ENCODE measurements at places on chromosomes 11 and 22. TPM values are rescaled to one million over a fixed set of nuclear protein-coding genes. Genes with fewer than 3 reads are reported as not detected.

Gene CHRNA10
- total RNA-seq: 1.4 TPM

Gene RAB38
- 1.6 TPM for total RNA-seq

Gene RRM1
- 76.9 TPM for total RNA-seq

DNA sequence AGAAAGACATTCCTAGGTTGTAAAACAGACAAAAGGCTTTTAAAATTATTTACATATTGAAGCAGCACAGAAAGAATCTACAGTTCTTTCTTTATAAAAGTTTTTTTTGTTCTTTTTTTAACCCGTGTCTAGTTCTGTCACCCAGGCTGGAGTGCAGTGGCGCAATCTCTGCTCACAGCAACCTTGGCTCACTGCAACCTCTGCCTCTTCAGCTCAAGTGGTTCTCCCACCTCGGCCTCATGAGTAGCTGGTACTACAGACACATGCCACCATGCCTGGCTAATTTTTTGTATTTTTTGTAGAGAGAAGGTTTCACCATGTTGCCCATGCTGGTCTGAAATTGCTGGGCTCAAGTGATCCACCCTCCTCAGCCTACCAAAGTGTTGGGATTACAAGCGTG, 3.8 kb upstream of the INCENP start:
- DNase-seq: no peak

DNA sequence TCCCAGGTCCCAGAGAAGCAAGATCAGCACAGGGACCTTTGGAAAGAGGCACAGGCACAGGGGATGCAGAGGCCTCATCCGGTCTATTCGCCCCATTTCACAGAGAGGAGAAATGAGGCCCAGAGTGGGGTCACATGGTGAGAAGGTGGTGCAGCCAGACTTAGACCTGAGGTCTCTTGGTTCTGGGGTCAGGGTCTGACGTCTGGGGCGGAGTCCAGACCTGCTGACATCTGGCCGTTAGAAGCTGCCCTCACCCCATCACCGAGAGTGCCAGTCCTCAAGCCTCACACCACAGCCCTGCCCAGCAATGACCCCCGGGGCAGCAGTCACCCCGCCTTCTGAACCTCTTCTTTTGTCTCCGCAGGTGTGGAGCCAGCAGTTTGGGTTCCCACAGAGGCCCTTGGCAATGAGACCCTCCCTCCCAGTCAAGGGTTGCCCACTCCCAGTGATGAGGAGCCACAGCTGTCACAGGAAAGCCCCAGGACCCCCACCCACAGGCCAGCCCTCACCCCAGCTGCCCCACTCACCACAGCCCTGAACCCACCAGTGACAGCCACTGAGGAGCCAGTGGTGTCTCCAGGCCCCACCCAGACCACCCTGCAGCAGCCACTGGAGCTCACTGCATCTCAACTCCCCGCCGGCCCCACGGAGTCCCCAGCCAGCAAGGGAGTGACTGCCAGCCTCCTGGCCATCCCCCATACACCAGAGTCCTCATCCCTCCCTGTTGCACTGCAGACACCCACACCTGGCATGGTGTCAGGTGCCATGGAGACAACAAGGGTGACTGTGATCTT, 62.4 kb downstream of the OTOG start:
- DNase-seq: no peak

DNA sequence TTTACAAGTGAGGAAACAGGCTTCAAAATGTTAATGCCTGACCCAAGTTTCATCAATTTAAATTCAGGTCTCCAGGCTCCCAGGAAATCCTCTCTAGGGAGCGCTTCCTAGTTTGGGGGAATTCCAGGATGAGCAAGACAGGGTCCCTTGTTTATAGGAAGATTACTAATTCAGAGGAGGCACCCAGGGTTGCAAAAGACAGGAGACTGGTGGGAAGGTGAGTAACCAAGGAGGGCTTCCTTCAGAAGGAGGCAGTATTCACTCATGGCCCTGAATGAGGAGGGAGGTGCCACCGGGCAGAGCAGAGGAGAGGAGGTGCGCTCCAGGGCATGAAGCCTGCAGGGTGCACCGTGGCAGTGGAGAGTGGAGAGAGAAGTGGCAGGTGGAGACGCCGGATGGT, 1.6 kb downstream of the TMEM132A start:
- no peak for DNase-seq

GRCh38 chr22:22019659-22020424, 37.3 kb upstream of the TOP3B start:
- DNase-seq: no peak

Gene APLNR
- total RNA-seq: not detected

Gene OR4C16
- total RNA-seq: not detected

DNA sequence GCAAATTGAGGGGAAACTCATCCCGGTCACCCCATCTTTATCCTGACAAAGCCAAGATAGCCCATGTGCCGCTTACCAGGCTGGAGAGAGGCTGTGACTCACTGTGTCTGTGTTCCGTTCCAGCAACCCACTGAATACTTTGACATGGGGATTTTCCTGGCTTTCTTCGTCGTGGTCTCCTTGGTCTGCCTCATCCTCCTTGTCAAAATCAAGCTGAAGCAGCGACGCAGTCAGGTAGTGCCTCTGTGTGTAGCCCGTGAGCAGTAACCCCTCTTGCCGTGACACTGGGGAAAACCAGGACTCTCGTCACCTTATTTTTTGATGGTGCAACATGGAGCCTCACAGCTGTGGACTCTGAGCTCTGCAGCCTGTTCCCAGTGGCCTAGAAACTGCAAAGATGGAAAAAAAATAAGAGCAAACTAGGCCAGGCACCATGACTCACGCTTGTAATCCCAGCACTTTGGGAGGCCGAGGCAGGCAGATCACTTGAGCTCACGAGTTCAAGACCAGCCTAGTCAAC, 16.9 kb downstream of the C22orf31 start:
- DNase-seq: no peak

Gene OR4D5
- not detected for total RNA-seq

DNA sequence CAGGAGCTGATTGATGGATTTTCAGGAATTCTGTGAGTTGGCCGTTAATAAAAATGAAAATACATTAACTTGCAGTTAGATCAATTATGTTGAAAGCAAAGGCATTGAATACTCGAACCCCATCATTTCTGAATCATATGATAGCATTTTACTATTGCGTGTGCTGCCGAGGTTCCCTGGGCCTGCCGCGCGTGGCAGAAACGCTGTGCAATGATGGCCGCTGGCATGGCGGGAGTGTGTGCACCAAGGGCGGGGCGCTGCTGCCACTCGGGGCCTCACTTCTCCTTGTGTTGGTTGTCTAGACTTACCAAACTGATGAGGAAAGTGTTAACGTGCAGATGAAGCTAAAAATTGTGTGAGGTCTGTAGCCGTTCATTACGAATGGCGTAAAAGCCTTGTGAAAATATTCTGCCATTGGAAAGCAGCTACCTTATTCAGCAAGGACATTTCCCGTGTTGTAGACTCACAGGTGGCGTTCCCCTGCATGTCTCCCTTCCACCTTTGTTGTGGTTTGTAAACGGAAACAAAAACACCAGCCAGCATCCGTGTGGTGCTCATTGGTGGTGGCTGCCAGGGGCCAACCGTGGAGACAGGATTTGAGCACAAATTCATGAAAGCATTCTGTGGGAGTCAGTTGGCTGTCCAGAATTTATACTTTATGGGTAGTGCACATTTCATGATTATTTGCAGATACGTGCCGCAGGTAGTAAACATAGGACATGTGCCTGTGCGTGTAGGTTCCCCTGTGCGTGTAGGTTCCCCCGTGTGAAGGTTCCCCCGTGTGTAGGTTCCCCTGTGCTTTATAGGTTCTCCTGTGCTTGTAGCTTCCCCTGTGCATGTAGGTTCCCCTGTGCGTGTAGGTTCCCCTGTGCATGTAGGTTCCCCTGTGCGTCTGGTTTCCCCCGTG, 5.9 kb upstream of the GRAMD4 start:
- peak; percentile 86 for DNase-seq

- DNase-seq: no peak
Observed at GRCh38 chr11:115247361-115247760, 256.9 kb downstream of the CADM1 start.

DNA sequence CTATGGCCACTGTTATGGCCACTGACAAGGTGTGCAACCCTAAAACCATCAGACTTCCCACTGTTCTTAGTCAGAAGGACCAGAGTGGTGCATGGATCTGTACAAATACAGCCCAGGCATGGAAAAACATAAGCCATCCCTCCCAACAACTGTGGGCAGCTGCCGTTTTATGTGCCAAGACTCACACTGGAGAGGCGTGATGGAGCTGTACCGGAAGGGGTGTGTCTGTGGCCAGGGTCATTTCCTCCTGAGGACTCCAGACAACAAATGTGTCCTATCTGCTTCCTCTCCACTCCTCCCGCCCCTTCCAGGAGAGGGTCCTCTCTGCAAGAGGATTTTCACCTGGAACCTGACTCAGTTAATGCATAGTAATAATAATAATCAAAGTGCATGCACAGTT, 29.5 kb downstream of the KCNJ1 start:
- DNase-seq: peak; percentile 50

- DNase-seq: no peak
Observed at GRCh38 chr11:22130462-22131053, 62.3 kb upstream of the ANO5 start.

- DNase-seq: no peak
Observed at GRCh38 chr11:26442131-26442530, 110.2 kb downstream of the ANO3 start.

- no peak for DNase-seq
Observed at GRCh38 chr11:102205805-102206204, 95.6 kb downstream of the YAP1 start.

- no peak for DNase-seq
Observed at GRCh38 chr11:113345978-113346377, 31.6 kb downstream of the TTC12 start.

Gene CASP4
- total RNA-seq: 116 TPM

Gene ZNRF3
- 0.35 TPM for total RNA-seq

Gene CREB3L1
- not detected for total RNA-seq

Gene GLYAT
- total RNA-seq: not detected

Gene TRIM6
- not detected for total RNA-seq

Gene IGF2
- total RNA-seq: 0.07 TPM

DNA sequence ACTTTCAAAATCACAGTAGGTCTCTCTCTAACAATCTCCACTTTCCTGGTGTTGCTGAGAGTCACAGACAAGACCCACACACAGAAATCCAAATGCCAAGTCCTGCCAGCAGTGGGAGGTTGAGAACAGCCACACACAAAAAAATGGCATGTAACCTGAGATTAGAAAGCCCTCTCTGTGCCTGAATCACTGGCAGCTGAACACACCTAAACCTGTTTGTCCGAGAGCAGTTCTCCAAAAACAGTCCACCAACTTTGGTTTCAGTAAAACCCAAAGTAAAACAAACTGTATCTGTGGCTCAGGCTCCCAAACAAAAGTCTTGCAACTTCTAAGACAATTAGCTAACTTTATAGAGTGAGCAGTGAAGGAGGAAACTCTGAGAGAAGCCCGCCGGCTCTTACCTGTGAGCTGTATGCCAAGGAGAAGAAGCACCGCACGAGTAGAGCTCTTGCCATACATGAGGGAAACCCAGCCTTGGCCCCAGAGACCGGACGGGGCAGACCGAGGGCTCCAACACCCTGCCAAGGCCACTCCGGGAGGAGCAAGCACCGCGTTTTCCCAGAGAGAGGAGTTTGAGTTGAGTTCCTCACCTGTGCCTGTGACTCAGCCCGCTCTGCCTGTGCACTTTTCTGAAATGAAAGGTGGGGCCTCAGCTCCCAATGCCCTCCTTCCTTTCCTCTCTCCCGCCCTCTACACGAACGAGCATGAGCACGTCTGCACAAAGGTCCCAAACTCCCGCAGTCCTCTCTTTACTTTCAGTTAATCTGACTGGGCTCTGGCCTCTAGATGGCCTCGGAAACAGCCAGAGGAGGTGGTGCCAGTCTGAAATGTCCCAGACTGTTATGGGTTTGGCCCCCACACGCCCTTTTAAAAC, at the start of gene MPZL2:
Gene MPZL2, minus strand, starts transcription at position 603 of the 874 bp plus-strand sequence. Its CDS starts 144 bp downstream, at position 459.
- DNase-seq: peak; percentile 34

GRCh38 chr11:58503361-58503856, 4.5 kb downstream of the OR5B21 start:
- DNase-seq: no peak

- no peak for DNase-seq
Observed at GRCh38 chr11:113663567-113663966, 42.5 kb downstream of the TMPRSS5 start.

Gene MMP10
- not detected for total RNA-seq

- no peak for DNase-seq
Observed at GRCh38 chr11:126528075-126528474, 172.6 kb downstream of the ST3GAL4 start.

DNA sequence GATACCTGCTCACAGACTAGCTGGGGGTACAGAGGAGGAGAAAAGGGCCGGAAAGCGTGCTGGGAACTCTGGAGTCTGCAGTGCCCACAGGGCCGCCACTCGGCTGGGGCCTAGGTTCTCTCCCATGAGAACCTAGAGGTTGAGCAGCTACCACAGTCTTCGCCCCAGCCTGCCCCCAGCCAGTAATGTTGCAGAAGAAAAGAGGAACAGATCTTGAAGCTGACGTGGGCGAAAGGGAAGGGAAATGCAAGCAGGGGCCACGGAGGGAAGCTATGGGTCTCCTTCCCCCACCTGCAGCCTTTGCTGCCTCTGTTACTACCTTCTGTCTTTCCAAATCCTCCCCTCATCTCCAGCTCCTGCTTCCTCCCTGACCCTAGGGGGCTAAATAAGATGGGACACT, 28.8 kb upstream of the P2RY2 start:
- no peak for DNase-seq

Gene AQP11
- not detected for total RNA-seq

Gene PLA2G6
- total RNA-seq: 137 TPM

Gene SCGB1C1
- total RNA-seq: not detected

- no peak for DNase-seq
Observed at GRCh38 chr22:25380122-25380747, 160.8 kb downstream of the CRYBB2 start.

- DNase-seq: no peak
Observed at GRCh38 chr11:17206463-17206862, 1.3 kb downstream of the PIK3C2A start.

DNA sequence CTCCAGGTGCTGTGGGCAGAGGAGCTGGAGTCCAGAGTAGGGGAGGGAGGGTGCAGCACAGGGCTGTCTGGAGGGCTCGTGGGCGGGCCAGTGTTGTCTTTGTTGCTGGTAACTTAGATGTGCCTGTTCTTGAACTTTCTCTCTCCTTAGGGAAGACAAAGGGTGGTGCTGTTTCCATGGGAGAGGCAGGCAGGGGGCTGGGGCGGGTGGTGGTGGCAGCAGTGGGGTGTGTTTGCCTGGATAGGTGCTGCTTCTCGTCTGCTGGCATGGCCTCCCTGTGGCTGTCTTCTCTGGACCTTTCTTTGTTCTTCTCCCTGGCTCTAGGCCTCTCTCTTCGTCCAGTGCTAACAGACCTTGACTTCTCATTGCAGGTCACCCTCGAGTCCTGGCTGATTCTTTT, 8.5 kb downstream of the SIDT2 start:
- no peak for DNase-seq

- DNase-seq: no peak
Observed at GRCh38 chr11:11626128-11626527, 4.3 kb upstream of the GALNT18 start.

- no peak for DNase-seq
Observed at GRCh38 chr11:113473983-113474361, 1.2 kb downstream of the DRD2 start.

Data from CD4-positive, CD25-positive, alpha-beta regulatory T cell (primary cell).